ENCODE measurements at places on chromosomes 12 and 14.

- DNase-seq, result no peak
Measured at GRCh38 chr14:61516118-61516743, 179.1 kb upstream of the HIF1A start.

DNA sequence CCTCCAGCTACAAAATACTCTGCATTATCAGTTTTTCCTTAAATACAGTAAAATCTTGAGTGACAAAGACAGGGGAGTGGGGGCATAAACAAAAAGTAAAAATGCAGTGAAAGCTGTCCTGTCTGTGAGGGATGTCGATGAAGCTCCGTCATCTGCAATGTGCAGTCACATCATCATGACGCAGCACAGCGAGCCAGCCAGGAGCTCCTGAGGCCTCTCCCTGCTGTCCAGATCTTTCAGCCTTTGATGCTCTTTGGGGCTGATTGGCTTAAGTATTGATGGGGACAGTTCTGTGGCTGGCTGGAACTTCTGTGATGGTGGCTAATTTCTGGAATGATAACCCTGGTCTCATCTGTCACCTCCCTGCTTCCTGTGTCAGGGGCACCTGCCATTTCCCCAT, 54.6 kb upstream of the TRAF3 start:
- DNase-seq, result no peak

DNA sequence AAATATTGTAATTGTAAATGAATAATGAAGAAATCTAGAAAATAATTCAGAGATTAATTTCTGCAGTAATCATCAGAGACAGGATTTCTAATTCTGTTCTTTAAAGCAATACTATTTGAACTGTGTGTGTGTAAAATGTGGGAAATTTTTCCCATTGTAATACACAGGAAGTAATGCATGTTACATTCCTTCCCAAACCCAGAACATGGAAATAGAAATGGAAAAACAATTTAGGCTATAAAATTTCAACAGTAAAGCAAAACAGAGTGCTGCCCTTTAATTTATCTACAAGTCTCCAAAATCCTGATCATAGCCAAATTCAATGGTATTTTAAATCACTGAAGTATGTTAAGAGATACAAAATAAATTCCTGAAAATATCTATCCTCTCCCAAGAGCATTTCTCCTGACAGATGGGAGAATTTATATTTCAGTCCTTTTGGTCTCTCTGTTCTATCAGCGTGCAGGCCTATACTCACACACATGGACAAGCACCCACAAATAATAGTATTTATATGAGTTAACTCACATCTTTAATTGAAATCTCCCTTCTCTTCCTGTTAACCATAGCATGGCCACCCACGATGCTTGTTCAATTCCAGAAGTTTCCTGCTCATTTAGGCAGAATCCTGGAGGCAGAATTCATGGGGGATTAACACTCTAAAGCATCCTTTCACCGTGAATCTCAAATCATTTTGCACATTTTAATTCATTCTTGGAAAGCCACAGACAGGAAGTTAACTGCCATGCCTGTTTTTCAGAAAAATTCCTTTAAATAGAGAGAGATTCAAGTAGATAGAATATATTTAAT, 1465.4 kb upstream of the FLRT2 start:
- no peak for DNase-seq

GRCh38 chr12:95413576-95413975, 60.4 kb upstream of the METAP2 start:
- no peak for DNase-seq

DNA sequence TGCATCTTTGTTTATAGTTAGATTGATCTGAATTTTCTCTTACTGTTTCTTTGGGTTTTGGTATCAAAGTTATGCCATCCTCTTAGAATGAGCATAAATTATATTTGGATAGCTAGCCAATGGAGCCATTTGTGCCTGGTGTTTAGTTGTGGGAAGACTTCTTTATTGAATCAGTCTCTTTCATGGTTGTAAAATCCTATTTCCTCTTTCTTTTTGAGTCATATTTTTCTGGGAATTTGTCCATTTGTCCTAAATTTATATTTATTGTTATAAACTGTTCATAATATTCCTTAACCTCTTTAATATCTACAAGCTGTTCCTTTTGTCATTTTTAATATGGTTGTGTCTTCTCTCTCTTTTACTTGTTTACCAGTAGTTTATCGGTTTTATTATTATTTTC, 462.5 kb downstream of the AEBP2 start:
- DNase-seq, result no peak

DNA sequence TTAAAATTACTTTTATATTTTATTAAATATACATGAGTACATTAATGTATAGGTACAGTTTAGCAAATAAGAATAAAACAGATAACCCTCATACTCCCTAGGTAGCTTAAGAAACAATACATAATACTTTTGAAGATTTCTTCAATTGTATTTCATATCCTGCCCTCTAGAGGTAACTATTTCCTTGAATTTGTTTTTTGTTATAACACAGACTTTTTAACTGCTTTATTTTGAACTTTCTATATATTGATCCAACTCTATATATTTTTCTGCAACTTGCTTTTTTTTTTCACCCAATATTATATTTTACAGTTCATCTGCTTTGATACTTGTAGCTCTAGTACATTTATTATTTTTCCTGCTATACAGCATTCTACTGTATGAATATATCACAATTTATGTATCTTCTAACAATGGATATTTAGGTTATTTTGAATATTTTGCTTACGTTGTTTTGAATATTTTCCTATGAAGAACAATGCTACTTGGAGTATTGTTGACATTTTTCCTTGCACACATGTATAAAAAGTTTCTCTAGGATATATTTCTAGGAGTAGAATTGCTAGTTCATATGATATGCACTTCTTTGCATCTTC, 72.8 kb upstream of the ABCD2 start:
- no peak for DNase-seq

DNA sequence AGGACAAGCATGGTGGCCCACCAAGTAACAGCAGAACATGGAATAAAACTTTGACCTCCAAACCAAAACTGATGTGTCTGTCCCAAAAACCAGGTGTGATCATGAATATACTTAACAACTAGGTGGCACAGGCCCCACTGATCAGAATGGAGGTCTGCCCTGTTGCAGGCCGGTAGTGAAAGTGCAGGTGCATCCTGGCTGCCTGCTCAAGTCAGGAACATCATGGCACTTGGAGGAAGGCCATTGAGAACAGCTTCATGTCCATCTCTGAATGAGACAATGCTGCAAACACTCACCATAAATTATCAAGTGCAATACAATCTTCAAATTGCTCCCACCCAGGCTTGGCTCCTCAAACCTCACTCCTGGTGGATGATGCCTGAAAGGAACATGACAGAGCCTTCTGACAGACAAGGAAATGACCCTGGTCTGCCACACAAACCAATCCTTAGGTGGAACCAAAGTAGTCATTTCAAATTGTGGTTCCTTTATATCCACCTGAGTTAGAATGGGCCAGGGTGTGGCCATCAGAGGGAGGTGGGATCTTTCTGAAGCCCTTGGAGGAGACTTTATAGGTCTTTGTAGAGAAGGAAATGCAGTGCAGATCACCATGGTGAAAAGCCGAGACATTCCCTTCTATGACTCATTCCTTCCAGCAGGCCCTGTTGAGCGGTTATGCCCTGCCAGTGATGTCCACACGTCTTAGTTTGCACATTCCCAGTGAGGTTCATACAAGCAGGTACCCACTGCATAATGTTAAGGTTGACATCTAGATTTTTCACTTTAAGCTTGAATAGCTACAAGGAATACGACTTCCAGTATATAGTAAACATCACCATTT, 36.0 kb downstream of the EGLN3 start:
- DNase-seq, result no peak

- no peak for DNase-seq
Measured at GRCh38 chr12:64323476-64324225, 66.9 kb downstream of the C12orf56 start.

- no peak for DNase-seq
Measured at GRCh38 chr12:103308396-103308795, 187.4 kb downstream of the C12orf42 start.

DNA sequence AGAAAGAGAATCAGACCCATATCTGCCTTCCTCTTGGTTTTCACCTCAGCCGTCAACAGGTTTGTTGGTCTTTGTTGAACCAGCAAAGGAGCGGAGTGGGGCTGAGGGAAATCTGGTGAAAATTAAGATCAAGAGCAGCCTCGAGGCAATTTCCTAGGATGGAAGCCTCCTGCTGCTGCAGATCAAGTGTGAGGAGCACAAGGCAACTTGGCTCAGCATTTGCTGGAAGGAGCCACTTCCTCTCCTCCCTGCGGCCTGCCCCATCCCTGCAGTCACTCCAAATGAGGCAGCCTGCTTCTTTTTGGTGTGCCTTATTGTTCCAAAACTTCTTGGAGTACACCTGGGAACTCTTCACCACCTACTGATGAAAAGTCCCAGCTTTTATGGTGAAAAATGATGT, 4.9 kb downstream of the TC2N start:
- no peak for DNase-seq

DNA sequence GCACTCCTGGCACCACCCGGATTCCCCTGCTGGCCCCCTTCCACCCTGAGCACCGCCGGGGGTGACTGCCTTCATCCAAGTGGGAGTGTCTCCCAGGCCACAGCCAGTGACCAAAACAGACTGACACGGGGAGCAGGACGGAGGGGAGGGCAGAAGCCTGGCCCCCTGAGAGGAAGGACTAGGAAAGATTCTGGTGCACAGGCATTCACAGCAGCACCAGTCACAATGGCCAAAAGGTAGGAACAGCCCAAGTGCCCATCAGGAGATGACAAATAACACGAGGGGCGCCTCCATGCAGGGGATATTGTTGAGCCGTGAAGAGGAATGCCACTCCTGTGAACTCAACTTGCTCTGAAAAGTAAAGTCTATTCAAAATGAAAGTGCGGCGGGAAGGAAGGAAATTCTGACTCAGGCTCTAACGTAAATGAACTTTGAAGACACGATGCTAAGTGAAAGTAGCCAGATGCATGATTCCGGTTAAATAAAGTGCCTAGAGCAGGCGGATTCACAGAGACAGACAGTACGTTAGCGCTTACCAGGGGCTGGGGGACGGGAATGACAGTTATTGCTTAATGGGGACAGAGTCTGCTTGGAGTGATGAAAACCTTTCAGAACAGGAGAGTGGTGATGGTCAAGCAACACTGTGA, 146.1 kb upstream of the NCOR2 start:
- peak; percentile 25 for DNase-seq

DNA sequence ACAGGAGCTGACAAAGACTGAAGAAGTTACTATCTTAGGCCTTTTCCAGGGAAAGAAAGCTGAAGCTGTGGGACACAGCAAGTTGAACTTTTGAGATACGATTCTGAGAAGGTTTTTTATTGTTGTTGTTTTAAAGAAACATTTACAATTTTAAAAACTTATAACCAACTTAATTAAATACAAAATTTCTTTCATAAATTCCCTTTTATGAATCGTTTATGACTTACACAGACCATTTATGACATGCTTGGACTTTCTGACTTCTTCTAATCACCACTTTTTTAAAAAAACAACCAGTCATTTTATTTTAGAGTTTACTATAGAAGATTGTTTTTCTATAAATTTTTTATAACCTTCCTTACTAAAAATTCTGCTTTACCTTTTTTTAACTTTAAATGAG, 68.7 kb downstream of the DHRS2 start:
- DNase-seq, result no peak

- DNase-seq, result no peak
Measured at GRCh38 chr12:50573271-50573670, 68.5 kb downstream of the DIP2B start.

DNA sequence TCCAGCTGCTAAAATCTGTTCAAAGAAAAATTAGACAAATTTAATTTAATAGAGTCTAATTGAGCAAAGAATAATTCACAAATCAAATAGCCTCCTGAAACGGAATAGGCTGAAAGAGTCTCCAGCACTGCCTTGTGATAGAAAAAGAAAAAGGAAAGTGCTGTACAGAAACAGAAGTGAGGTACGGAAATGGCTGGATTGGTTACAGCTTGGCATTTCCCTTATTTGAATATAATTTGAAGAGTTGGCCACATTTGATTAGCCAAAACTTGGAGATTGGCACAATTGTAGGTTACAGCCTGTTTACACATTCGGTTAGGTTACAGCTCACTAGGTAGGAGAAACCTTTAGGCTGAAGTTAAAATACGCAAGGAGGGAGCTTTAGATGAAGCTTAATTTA, 24.8 kb upstream of the PCED1B start:
- no peak for DNase-seq

DNA sequence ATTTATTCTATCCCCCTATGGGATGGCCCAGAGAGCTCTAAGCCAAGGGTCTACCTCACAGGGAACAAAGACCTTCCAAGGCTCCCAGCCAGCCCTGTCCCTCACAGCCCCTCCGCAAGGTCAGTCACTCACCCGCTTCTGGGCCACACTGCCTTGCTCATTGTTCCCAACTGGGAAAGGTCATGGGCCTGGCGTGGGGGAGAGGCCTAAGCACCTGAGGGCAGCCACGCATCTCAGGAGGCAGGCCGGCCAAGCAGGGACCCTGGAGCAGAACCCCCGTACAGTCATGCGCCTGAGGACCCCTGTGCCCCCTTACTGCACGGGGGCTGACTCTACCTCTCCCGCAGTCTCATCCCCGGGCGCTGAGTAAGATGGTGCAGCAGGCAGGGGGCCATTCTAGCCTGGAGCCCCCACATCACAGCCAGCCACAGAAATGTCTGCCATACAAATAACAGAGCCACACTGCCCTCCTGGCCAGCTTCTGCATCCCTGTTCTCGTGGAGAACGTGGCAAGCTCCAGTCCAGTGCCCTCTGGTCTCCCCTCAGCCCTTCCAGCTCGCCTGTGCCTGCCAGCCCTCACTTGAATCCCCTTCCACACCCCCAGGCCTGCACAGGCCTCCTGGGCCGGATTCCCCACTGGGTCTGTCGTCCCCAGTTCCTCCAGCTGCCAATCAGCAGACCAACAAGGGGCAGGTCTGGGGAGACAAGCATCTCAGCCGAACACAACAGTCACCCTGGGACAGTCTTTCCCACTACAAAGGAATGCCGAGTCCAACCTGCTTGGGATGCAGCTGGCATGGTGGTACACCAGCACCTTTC, 16.3 kb downstream of the CCDC85C start:
- DNase-seq, result no peak

DNA sequence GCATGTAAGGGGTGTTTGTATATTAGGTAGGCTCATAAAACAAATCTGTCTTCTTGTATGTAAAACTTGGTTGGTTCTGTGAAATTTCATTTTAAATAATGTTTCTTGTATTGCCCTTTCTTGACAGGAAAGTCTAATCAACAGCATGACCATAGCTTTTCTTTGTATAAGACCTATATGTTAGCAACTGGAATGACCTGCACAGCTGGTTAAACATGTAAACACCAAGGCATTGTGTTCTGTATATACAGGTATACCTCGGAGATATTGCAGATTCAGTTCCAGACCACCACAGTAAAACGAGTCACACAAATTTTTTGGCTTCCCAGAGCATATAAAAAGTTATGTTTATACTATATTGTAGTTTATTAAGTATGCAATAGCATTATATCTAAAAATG, 183.6 kb downstream of the ERC1 start:
- DNase-seq, result no peak

- DNase-seq, result no peak
Measured at GRCh38 chr12:53975479-53976152, 862 bp upstream of the HOTAIR start.
